PC-9 (cell line): ENCODE measurements at places on chromosomes 2 and 18.
A peak's percentile ranks its signal among the peaks of the same experiment; 100 is the strongest.

- H3K27ac ChIP-seq, result no peak overlapping the region
- no peaks in the 10 kb centered on the region for H3K27me3 ChIP-seq
- no peaks in the 10 kb centered on the region for H3K36me3 ChIP-seq
- H3K4me3 ChIP-seq, result no peak overlapping the region
These were observed 96.8 kb downstream of the UBE2E3 start for GRCh38 chr2:181077128-181077709.

DNA sequence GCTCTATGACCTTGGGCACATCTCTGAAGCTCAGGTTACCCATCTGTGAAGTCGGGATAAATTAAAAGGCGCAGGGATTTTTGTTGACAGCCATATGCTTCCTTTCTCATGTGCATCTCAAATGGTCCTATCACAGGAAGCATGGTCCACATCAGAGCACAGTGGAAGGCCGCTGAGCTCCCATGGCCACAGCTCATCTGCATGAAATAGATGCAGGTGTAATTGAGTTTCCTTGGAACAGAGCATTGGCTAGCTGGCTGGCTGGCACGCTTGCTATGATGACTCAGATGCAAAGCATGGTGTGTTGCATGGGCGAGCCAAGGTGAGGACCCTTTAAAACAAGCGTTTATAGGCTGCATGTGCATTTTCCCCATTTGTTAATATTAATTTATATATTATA lies 79.3 kb downstream of the TXNL1 start:
- H3K36me3 ChIP-seq, result no peaks in the 10 kb centered on the region
- no peak for DNase-seq
- no peaks in the 10 kb centered on the region for H3K27me3 ChIP-seq
- no peaks in the 10 kb centered on the region for H3K4me1 ChIP-seq
- H3K27ac ChIP-seq, result no peak overlapping the region

DNA sequence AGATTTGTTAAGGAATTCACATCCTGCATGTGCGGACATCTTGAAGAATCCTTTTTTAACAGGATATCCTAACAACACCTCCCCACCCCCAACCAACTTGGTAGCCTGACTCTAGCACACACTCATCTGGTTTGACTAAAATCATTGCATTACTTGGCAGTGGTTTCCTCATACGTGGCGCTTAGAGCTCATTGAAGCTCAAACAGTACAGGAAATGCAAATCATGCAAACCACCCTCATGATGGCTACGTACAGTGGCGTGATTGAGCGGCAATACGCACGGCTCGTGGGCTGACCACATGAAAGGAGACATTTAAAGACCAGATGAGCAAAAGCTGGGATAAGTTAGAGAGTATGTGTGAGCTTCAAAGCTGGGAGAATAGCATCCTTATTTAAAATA lies 336.2 kb downstream of the ZEB2 start:
- H3K36me3 ChIP-seq, result no peaks in the 10 kb centered on the region
- DNase-seq, result no peak
- no peak overlapping the region for H3K27ac ChIP-seq
- H3K4me1 ChIP-seq, result no peaks in the 10 kb centered on the region
- no peak overlapping the region for H3K4me3 ChIP-seq

DNA sequence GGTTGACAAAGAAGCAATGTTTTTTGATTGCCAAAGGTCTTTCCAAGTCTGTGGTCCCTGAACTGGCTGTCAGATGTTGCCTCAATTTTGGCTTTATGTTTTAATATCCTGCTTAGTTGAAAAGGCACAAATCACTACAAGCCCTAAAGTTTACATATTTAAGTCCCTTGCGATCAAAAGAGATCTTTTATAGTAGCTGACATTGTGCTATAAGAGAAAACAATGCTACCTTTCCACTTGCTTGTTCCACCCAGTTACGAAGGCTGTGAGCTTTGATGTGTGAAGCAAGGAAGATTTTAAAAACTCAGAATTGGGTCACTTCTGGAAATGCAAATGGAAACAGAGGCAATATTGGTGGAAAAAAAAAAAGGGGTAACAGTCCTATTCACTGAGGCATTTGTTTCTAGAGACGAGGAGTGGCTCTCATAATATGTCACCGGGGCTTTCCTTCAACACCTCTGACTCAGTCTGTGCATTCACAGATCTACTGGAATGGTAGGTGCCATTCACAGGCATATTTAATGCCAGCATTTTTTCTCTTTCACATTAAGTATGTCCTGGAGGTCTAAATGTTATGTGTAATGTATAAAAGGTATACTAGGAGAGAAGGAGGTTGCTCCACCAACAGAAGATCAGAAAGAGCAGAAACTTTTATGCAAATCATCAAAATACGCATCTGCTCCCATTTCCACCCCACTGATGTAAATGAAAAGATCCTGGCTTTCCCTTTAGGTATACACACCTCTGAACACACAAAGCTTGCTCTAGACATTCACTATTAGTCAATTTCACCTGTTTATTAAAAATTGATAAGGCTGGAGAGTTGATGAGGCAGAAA lies 91.8 kb downstream of the TGIF1 start:
- peak overlapping the region; percentile 65; the same call in 1 of the 2 replicates for H3K27ac ChIP-seq
- H3K36me3 ChIP-seq, result no peaks in the 10 kb centered on the region
- no peaks in the 10 kb centered on the region for H3K27me3 ChIP-seq
- peaks cover 30% of the 10 kb centered on the region for H3K4me1 ChIP-seq
- H3K4me3 ChIP-seq, result no peak overlapping the region

GRCh38 chr2:237354892-237355291 lies 59.1 kb downstream of the COL6A3 start:
- DNase-seq, result no peak
- no peak overlapping the region for H3K27ac ChIP-seq
- no peaks in the 10 kb centered on the region for H3K36me3 ChIP-seq
- no peak overlapping the region for H3K4me3 ChIP-seq
- peaks cover 95% of the 10 kb centered on the region for H3K27me3 ChIP-seq

DNA sequence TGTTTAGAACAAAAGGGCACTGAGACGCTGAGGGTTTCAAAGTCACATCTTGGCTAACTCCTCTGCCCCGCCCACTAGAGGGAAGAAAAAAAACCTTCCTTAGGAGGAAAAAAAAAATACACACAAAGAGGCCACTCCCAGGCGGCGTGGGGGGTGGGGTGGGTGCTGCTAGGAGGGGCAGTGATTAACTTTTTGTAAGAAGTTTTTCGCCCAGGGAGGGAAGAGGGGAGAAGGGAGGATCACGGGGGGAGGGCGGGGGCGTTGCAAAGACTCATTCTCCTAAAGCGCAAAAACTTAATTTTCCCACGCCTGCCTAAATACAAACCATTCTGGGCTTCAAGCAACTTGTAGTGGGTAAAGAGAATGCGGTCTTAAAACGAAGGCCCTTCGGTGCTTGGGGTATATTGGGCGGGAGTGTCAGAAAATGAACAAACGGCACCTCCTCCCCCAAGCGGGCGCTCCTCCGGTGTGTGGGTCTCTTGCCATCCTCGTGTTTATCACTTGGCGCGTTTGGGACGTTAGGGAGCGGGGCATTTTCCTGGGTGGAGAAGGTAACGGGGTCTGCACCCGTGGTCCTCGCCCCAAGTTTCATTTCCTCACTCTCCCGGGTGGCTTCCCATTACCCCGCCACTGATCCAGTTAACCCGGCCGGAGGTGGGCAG lies 1.7 kb downstream of the CXCR4 start:
- no peak for DNase-seq
- H3K36me3 ChIP-seq, result no peaks in the 10 kb centered on the region
- no peaks in the 10 kb centered on the region for H3K4me1 ChIP-seq
- H3K27me3 ChIP-seq, result no peaks in the 10 kb centered on the region

- H3K36me3 ChIP-seq, result peaks cover 27% of the 10 kb centered on the region; the same call in 1 of the 2 replicates
- H3K27ac ChIP-seq, result peak overlapping the region; percentile 9; the same call in 1 of the 2 replicates
- H3K4me3 ChIP-seq, result no peak overlapping the region
- no peaks in the 10 kb centered on the region for H3K27me3 ChIP-seq
- DNase-seq, result peak; percentile 65
These were observed 52.7 kb upstream of the ITM2C start for GRCh38 chr2:230812033-230812432.

DNA sequence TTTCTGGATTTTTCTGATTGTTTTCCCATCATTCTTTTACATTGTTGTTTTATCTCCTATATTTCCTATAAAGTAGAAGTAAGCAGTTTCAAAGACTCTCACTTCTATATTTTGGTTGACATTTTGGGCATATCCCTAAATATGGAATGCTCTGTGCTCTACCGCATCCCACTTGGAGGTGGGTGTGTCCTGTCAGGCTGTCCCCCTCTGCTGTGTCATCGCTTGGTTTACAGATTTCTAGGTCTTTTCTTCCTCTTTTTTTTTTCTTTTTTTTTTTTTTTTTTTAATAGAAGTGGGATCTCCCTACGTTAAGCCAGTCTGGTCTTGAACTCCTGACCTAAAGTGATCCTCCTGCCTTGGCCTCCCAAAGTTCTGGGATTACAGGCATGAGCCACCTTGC lies 13.3 kb downstream of the DGKD start:
- no peaks in the 10 kb centered on the region for H3K4me1 ChIP-seq
- no peak for DNase-seq
- no peaks in the 10 kb centered on the region for H3K27me3 ChIP-seq
- H3K36me3 ChIP-seq, result peaks cover 23% of the 10 kb centered on the region; the same call in 1 of the 2 replicates
- no peak overlapping the region for H3K4me3 ChIP-seq

- no peaks in the 10 kb centered on the region for H3K36me3 ChIP-seq
- H3K4me3 ChIP-seq, result no peak overlapping the region
- DNase-seq, result no peak
- H3K27ac ChIP-seq, result no peak overlapping the region
These were observed 33.6 kb upstream of the SERPINE2 start for GRCh38 chr2:224072541-224073188.

DNA sequence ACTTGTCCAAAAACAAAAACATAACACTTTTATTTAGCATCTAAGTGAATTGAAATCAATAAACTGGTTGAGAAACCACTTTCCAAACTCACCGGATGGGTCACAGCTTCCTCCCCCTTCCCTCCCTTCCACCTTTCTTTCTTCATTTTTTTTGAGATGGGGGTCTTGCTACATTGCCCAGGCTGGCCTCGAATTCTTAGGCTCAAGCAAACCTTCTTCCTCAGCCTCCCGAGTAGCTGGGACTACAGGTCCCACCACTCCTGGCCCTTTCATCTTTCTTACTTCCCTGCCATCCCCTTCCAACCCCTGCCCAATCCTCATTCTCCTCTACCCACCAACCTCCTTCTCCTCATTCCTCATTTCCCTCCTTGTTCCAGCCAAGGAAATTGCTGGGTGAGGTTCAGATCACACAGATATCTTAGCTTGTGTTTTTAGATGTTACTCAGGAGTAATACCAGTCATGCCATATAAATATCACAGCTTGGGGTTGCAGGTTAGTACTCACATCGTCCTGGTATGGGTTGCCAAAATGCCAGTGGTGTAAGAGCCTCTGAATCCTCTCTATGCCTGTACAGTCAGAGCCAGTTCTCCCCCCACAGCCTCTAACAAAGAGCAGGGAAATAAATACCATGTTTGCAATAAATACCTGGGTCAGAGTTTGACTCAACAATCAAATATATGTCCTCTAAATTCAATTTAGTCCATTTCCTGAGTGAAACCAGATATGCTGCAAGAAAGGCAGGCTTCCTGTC lies 132.7 kb upstream of the NDUFV2 start:
- H3K27me3 ChIP-seq, result no peaks in the 10 kb centered on the region
- H3K36me3 ChIP-seq, result no peaks in the 10 kb centered on the region
- DNase-seq, result no peak
- H3K27ac ChIP-seq, result no peak overlapping the region
- no peaks in the 10 kb centered on the region for H3K4me1 ChIP-seq

- no peak overlapping the region for H3K4me3 ChIP-seq
- H3K27me3 ChIP-seq, result no peaks in the 10 kb centered on the region
- no peaks in the 10 kb centered on the region for H3K36me3 ChIP-seq
- H3K4me1 ChIP-seq, result no peaks in the 10 kb centered on the region
These were observed 80.6 kb downstream of the EML6 start for GRCh38 chr2:54803783-54804751.

DNA sequence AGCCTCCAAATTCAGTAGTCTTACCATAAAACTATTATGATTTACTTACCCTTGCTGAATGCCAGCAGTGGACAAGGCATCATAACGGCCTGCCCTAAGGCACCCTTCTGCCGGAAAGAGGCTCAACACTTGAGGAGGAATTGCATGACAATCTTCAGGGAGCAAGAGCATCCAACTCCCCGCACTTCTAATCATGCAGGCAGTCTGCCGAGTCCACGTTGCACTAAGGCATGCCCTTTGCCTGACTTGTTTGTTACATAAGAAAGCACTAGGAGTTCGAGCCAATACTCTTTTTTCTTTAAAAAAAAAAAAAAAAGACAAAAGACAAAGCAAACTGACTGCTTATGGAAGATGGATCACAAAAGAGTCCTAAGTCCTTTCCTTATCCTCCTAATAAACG lies 17.9 kb upstream of the SPTBN1 start:
- H3K4me3 ChIP-seq, result no peak overlapping the region
- H3K36me3 ChIP-seq, result no peaks in the 10 kb centered on the region
- H3K27me3 ChIP-seq, result no peaks in the 10 kb centered on the region
- no peak overlapping the region for H3K27ac ChIP-seq

GRCh38 chr2:38218591-38218991 lies 142.6 kb upstream of the CYP1B1 start:
- H3K27me3 ChIP-seq, result no peaks in the 10 kb centered on the region
- H3K4me1 ChIP-seq, result peaks cover 33% of the 10 kb centered on the region
- H3K27ac ChIP-seq, result no peak overlapping the region
- no peaks in the 10 kb centered on the region; the same call in 1 of the 2 replicates for H3K36me3 ChIP-seq

- no peaks in the 10 kb centered on the region for H3K36me3 ChIP-seq
- H3K4me1 ChIP-seq, result no peaks in the 10 kb centered on the region
- no peak overlapping the region for H3K27ac ChIP-seq
- no peak for DNase-seq
These were observed 156.1 kb downstream of the LDLRAD4 start for GRCh38 chr18:13374468-13375301.
